ENCODE measurements at places on chromosomes 5 and 9.

DNA sequence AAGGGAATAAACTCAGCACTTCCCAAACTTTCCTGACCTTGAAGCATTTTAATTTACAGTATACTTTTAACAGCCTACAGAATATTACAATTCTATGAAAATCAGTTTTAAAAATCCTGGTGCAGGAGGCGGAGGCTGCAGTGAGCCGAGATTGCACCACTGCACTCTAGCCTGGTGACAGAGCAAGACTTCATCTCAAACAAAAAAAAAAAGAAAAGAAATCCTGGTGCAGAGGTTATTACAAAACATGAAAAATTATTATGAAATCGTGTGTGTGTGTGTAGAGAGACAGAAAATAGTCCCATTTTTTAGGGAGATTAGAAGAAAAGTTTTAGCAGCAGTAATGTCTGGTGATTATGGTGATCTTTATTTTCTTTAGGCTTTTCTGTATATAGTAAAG is 26.9 kb downstream of the GOLPH3 start:
- H3K4me1 ChIP-seq, result no peaks in the 10 kb centered on the region
- H3K27ac ChIP-seq, result no peak overlapping the region
- DNase-seq, result no peak
- H3K4me3 ChIP-seq, result no peak overlapping the region
- no peaks in the 10 kb centered on the region for H3K27me3 ChIP-seq
- peaks cover 38% of the 10 kb centered on the region for H3K36me3 ChIP-seq

- no peak overlapping the region for H3K4me3 ChIP-seq
- no peak for DNase-seq
- no peaks in the 10 kb centered on the region for H3K27me3 ChIP-seq
- peaks cover 39% of the 10 kb centered on the region for H3K4me1 ChIP-seq
- H3K27ac ChIP-seq, result peak overlapping the region; percentile 41
These were observed 21.5 kb upstream of the WDR38 start for GRCh38 chr9:124831642-124832364.

GRCh38 chr5:150397146-150397781 is 15.4 kb downstream of the CD74 start:
- no peak overlapping the region for H3K4me3 ChIP-seq
- DNase-seq, result no peak
- H3K4me1 ChIP-seq, result no peaks in the 10 kb centered on the region

GRCh38 chr5:14038341-14038959 is 94.0 kb upstream of the DNAH5 start:
- no peak overlapping the region for H3K4me3 ChIP-seq
- H3K27me3 ChIP-seq, result no peaks in the 10 kb centered on the region
- H3K4me1 ChIP-seq, result peaks cover 55% of the 10 kb centered on the region
- DNase-seq, result no peak
- no peaks in the 10 kb centered on the region for H3K36me3 ChIP-seq

GRCh38 chr9:4810565-4810964 is 17.8 kb downstream of the RCL1 start:
- H3K27me3 ChIP-seq, result no peaks in the 10 kb centered on the region
- H3K36me3 ChIP-seq, result no peaks in the 10 kb centered on the region
- H3K4me3 ChIP-seq, result no peak overlapping the region
- no peak overlapping the region for H3K27ac ChIP-seq
- DNase-seq, result no peak
- no peaks in the 10 kb centered on the region for H3K4me1 ChIP-seq

- no peak overlapping the region for H3K27ac ChIP-seq
- no peak overlapping the region for H3K4me3 ChIP-seq
- peak; percentile 89 for DNase-seq
- no peaks in the 10 kb centered on the region for H3K36me3 ChIP-seq
These were observed 80.1 kb downstream of the COL15A1 start for GRCh38 chr9:99023831-99024230.

- H3K4me3 ChIP-seq, result no peak overlapping the region
- no peaks in the 10 kb centered on the region for H3K4me1 ChIP-seq
- no peak overlapping the region for H3K27ac ChIP-seq
- H3K27me3 ChIP-seq, result no peaks in the 10 kb centered on the region
- DNase-seq, result no peak
These were observed 479.0 kb downstream of the ZSWIM6 start for GRCh38 chr5:61811052-61811451.

Measured in SJCRH30 (cell line).